ENCODE measurements at places on chromosomes 1 and 21.

- DNase-seq: no peak
Observed at GRCh38 chr1:110084227-110085078, 14.0 kb upstream of the ALX3 start.

DNA sequence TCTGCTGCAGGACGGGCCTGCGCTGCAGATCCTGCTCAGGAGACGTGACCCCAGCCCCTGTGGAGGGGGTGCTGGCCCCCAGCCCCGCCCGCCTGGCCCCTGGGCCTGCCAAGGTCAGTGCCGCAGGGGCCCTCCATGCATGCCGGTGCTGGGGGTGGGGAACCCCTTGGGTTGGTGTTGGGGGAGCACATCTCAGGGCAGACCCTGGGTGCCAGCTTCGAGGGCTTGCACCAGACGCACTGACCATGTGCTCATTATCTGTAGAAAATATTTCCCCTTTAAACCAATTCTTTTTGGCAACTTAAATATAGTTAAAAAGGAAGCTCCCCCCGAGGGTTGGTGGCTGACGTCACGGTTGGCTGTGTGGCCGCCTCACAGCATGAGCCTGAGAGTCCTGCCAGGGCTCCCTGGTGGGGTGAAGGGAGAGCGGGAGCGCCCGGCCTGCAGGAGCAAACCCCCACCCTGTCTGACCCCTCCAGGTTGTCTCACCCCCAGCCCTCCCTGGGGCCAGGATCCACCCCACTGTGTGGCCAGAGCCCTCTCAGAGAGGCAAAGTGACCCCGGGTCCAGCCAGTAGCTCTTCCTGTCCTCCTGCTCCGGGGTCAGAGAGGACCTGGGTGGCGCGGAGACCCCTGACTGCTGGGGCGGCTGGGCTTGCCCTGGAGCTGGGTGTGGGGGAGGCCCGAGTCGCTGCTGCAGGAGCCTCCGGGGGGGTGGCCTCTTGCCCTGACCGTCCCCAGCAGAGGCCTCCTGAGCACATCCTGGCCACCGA is 5.3 kb upstream of the PFKL start:
- DNase-seq: no peak

DNA sequence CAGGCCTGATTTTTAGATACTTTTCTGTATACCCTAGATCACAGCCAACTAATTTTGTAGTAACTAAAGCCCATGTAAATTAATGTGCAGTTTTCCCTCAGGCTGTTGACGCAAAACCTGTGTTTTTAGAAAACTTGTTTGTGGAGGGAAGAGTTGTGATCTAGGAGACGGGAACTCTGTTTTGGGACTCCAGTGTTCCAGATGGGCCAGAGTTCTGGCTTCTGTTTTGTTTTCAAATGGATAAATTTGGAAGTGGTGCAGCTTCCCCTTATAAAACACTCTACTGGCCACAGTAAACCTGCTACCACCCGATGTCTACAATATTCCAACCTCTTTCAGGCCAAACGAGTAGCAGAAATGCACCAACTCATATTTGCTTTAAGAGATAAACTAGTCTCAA is 13.6 kb upstream of the GPR88 start:
- DNase-seq: no peak

DNA sequence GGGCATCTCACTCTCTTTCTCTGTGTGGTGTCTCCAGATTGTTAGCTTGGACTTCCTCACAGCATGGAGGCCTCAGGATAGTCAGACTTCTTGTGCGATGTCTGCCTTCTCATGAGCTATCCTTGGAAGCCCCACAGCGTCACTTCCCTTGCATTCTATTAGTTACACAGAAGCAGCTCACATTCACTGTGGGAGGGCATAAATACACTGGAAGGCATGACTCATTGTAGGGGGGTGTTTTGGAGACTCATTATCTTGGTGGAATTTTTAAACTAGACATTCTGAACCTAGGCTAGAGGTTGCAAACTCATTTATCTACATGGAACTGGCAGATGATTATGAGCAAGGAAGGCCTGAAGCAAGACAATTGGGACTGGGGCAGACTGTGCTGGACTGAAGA is 21.4 kb upstream of the FASLG start:
- DNase-seq: no peak

DNA sequence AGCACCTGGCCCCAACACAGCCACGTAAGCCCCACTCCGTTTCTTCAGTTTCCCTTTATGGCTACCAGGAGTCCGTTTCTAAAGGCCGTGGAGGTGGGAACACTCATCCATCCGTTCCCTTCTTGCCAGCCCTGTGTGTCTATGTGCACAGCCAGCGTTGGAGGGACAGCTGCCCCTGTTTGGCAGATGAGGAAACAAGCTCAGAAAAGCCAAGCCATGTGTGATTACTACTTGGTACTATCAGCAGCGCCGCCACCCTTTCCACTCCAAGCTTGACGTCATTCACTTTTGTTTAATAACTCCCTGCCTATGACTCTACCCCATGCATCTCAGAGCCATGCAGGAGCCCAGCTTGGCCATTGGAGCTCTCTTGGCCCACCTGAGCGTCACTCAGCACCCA is 3.5 kb downstream of the LRP8 start:
- no peak for DNase-seq

Data from DMS 273 treated with DMSO at 0.1 percent for 48 hours (cell line).